ENCODE measurements at places on chromosomes 3 and 15.

DNA sequence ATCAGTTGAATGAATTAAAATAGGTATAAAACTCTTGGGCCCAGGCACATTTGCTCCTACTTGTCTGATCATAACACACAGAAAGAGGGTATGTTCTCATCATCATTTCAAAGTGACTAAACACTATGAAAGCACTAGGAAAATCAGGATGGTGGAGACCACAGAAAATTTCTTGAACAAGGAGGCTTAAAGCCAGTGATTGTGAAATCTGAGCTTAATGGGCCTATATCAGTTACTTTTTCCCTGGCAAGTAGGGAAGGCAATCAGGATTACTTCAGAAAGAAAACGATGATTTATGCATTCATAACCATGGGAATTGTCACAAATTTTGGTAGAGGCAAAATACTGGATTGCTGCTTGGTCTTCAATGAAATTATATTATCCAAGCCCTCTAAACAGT lies 434.4 kb upstream of the CNTN4 start:
- no peak for DNase-seq

GRCh38 chr3:156918746-156919145 lies 92.6 kb downstream of the LEKR1 start:
- no peak for DNase-seq

DNA sequence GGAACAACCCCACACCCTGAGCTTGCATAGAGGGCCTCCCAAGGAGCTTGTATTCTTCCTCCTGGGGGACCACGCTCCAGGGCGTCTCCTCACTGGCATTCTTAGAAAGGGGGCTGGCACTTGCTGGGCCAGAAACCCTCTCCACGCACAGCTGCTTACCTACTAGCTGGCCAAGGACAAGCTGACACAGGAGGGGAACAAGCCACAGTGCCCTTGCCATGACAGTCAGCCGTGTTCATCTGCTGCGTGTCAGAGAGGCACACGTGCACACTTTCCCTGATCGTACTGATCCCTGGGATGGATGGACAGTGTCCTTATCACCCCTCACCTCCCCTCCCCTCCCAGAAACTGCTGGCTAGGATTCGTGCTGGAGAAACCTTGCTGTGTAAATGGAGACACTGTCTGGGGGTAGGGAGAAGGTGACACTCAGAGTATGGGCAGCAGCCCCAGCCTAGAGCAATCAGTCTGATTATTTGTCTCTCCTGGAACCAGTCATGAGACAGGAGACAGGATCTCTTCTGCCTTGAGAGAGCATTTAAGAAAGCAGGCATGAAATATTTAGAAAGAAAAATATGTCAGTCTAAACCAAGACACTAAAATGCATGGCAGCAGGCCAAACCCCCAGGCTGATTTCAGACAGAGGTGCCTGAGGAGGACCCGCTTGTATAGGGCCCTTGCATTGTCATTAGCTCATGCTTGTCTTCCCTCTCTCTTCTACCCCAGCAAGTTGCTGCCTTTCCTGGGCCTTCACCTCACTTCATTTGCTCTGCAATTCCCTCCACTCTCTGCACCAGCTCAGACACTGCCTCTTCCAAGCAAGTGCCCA lies 311.8 kb upstream of the TRIM42 start:
- no peak for DNase-seq

GRCh38 chr3:56812754-56813652 lies 11.3 kb upstream of the ARHGEF3 start:
- no peak for DNase-seq

GRCh38 chr3:117063930-117064329 lies 354.4 kb downstream of the TUSC7 start:
- DNase-seq: no peak

DNA sequence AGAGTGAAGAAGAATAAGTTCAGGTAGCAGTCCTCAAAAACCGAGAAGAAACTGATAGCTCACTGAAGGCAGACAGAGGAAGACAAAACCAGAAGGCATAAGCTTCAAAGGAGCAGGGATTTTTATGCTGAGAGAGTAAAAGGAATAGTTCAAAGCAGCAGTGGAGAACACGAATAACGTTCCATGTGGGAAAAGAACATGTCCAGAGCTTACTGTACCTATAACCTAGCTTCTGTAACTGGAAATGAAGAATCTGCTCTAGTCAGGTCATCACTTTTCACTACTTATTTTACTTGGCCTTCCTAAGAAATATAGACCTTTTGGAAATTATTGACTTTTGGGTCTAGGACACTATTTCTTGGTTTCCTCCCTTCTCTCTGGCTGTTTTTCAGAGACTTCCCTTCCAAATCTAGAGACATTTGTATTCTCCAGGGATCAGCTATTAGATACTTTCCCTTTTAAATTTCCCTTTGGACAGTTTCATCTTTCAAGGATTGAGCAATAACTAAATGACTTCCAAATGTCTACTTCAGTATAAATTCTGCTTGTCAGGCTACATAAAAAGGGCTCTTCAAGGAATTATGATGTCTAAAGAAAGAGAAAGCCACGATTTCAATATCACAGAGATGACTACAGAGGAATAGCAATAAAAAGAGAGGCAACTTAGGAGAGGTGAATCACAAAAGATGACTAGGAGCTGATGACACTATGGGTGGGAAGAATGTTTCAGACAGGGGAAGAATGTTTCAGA lies 46.7 kb downstream of the UBE3A start:
- no peak for DNase-seq

DNA sequence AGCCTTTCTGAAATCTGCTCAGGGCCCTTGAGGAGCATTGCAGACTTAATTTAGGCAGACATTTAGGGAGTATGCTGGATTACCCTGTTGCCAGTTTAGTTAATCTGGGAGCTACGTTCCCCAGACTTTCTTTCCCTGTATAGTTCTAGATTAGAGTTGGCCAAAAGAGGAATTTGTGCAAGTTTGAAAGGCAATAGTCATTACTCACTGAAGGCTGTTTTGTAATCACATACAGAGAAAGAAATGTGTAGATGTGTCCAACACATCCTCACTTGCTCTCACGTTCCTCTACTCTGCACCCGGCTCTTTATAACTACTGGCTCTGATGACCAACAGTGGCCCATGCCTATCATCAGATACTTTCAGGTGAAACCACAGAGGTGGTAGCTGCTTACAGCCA lies 24.2 kb downstream of the MASP1 start:
- DNase-seq: no peak

- no peak for DNase-seq
These were observed 34.4 kb downstream of the RARB start for GRCh38 chr3:25462495-25462894.

- DNase-seq: no peak
These were observed 39.7 kb downstream of the LRTM1 start for GRCh38 chr3:54888162-54888561.

- no peak for DNase-seq
These were observed 33.3 kb downstream of the MAP1A start for GRCh38 chr15:43550527-43551363.

GRCh38 chr3:192262001-192262400 lies 465.3 kb downstream of the FGF12 start:
- no peak for DNase-seq

- DNase-seq: no peak
These were observed 76.6 kb downstream of the AQP9 start for GRCh38 chr15:58214591-58215340.

GRCh38 chr3:12768579-12769527 lies 9.8 kb upstream of the TMEM40 start:
- no peak for DNase-seq

DNA sequence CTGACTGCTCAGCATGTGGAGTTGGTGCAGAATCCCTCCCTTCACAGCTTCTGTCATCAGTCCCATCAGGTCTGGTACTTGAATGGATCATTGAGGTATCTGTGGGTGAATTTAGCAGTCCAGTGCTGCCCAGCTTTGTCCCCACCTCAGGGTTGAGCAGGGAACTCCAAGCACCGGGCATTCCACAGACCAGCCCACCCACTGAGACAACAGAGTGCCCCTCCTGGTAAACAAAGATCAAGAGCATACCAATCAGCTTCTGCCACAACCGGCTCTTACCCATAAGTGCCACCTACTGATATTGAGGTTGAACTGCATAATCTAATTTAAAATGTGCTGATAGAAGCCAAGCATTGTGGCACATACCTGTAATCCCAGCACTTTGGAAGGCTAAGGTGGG lies 57.1 kb upstream of the FXR1 start:
- no peak for DNase-seq

DNA sequence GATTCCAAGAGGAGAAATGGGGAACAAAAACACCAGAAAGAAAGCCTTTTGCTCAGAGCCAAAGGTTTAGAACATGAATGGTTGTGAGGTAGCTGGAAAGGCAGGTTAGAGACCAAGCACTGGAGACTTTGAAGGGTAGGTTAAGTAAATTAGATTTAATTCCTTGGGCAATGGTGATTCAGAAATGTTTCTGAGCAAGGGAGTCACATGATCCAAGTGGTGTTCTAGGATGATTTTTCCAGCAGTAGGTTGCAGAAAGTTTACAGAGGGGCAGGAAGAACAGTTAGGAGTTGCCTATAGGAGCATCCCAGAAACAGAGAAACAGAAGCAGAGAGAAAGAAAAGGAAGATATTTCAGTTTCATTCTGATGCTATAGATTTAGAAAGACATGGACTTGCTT lies 139.8 kb downstream of the WDR76 start:
- no peak for DNase-seq

DNA sequence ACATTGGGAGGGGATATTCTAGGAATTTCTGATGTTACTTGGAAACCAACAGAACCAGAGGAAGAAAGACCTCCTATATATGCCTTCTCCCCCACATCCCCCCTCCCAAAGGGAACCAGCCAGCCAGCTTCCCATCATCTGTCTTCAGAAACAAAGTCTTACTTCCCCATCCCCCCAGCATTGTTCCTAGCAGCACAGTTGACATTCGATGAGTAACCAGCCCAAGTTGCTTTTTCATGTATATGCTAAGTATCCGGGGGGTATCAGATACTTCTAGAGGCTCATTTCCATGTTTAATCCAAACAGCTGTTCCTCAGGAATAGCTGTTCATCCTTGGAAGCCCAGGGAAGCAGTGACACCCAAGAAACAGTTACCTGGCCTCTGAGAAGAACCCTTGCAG lies 16.0 kb downstream of the RMDN3 start:
- DNase-seq: no peak

DNA sequence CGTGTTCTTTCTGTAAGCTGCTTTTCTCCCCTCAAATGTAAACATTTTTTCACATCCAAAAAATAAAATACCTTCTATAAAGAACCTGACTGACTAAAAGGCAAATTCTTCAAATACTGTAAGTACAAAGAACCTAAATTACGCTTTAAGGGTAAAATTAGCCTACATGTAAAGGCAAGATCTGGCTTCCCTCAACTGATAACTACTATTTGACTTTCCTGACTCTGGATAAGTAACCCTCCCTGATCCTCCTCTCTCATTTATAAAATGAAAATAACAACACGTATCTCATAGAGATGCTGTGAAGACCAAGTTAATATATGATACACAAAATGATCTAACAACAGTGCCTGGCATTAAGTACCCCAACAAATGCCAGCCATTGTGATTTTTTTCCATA lies 12.2 kb downstream of the ADAM10 start:
- DNase-seq: no peak

DNA sequence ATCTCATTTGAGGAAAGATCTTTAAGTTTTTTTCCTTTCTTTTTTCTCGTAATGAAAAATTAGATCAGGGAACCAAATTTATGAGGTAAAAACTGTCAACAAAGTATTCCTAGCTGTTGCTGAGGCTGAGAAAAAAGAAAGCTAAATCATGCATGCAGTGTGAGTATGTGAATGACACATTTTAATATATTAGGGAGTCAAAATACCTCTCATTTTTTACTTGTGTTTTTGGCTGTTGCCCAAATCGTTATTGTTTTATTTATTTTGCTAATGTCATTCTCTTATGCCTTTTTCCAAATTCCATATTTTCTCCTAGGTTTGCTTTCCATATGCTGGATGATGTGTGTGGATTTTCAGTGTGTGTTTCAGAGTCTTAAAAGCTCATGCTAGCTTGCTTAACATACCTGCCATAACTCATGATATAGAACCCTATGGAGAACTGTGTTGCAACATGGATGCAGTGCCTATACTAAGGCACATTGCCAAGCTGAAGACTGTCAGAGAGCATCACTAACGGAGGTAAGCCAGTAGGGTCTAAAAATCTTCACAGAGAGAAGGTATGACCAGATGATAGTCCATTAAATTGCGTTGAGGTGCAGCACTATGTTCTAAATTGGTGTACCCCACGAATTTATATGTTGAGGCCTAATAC lies 629.5 kb upstream of the KCNMB2 start:
- no peak for DNase-seq

- DNase-seq: no peak
These were observed 543.1 kb upstream of the RGMA start for GRCh38 chr15:93631958-93632618.

DNA sequence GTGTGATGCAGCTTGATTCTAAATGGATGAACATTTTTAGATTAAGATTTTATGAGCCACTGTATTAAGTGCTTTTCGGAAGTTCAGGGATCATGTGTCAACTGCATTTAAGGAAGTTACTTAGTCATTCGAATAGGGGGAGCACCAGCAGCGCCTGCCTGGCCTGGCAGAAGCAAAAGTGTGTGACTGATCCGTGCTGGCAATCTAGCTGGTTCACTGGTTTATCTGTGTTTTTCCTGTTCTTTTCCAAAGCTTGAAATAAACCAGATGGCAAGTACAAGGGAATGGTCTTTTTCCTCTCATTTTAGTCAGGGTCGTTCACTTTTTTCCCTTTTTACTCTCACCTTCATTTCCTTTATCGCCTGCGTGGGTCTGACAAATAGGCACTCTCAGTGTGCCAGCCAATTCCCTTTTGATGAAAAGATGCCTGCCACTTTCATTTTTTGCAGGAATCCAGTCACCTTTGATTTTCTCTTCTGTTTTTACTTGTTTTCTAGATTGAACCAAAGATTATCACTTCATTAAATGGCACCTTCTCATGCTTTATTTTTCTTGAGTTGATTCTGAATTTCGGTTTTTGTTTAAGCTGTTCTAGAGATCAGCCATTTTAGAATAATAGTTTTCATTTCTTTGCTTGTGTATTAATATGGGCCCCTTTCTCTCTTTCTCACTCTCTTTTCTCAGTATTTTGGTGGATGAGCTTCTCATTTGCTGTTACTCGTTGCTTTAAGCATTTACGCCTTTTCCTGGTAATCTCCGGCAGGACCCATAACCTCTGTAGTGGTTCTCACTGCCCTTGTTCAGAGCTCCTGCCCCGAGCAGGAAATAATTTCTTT lies 2.8 kb downstream of the ABHD2 start:
- DNase-seq: peak; percentile 37

- no peak for DNase-seq
These were observed 795.4 kb upstream of the SEMA6D start for GRCh38 chr15:46921891-46922290.
